ENCODE measurements at places on chromosomes 5 and 9.

DNA sequence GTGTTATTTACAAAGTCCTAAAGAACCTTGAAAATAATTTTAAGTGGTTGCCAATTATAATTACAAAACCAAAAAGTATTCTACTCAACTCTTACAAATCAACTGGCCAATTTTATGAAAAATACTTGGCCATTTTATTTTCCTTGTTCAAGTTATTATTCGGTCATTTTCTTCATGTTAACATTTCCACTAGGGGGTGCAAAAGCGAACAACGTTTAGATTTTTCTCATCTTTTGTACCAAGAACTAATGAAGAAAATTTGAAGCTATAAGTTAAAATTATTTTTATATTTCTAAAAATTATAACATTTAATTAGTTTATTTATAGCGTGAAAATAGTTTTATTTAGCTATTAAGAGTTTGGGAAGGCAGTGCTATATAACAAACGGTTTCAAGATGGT is 1453.3 kb downstream of the MAT2B start:
- no peak for DNase-seq

GRCh38 chr9:116391306-116391900 is 237.8 kb downstream of the PAPPA start:
- no peak for DNase-seq

DNA sequence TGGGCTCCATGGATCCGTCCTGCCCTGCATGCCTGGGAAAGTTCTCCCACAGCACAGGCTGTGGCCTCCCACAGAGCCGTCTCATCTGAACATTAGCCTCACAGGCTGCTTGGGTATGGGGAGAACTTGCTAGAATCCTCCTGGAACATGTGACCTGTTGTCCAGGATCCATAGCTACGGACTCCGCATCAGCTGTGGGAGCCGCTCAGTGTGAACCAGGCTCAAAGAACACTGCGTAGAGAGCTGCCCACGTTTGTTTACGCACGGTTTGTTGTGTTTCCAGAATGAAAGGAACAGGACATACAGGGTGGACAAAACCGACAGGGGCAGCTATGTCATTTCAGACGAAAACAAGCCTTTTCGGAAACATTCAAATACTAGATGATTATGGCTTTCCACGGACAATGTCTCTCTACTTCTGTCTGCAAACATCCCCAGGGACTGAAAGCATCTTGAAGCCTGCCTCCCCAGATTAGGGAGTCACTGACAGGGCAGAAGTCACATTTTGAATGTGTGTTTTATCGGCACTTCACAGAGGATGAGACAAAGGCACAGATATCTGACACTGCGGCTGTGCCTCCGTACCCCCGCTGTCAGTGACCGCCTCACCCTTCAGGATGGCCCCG is 390.3 kb downstream of the GADD45G start:
- no peak for DNase-seq

DNA sequence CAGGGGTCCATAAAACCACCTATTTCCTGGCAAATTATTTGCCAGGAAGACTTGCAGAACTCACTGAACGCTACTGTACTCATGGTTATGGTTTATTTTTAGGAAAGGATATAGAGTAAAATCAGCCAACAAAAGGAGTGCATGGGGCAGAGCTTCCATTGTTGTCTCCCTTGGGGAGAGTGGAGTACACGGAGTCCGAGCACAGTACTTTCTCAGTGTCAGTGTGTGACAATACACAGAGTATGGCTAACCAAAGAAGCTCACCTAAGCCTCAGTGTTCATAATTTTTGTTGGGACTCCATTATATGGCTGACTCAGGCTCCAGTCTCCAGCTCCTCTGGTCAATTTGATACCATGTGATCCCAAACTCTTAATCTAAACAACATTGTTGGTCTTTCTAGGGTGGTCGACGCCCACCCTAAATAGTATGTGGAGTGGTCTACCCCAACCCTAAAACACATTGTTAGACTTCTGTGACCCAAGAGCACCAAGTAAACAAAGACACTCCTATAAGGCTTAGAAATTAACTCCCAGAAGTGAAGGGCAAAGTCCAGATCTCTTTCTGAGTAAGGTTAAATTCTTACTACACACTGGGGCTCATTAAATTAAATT is 74.9 kb downstream of the SLC44A1 start:
- DNase-seq = no peak

GRCh38 chr9:91917436-91917835 is 32.6 kb downstream of the ROR2 start:
- no peak for DNase-seq

GRCh38 chr9:116102596-116102995 is 51.0 kb upstream of the PAPPA start:
- DNase-seq = no peak

GRCh38 chr5:121251954-121252353 is 599.7 kb upstream of the FTMT start:
- DNase-seq = no peak

GRCh38 chr5:29143266-29143665 is 2050.2 kb upstream of the CDH6 start:
- no peak for DNase-seq

DNA sequence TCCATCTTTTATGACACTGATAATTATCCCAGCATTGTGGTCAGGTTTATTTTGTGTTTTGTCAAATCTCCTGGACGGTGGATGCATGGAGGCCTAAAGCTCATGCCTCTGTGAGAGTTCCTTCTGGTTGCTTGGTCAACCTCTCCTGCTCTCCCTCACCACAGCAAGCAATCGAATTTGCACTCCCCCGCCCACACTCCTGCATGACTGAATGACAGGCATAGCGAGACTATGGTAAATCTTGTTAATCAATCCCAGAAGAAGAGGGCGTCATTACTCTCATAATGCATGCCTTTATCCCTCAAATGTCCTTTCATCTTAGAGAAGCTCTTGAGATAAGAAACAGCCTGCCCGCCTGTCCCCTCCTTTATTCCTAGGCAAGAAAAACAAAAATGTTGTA is 1215.0 kb upstream of the CDH9 start:
- no peak for DNase-seq

DNA sequence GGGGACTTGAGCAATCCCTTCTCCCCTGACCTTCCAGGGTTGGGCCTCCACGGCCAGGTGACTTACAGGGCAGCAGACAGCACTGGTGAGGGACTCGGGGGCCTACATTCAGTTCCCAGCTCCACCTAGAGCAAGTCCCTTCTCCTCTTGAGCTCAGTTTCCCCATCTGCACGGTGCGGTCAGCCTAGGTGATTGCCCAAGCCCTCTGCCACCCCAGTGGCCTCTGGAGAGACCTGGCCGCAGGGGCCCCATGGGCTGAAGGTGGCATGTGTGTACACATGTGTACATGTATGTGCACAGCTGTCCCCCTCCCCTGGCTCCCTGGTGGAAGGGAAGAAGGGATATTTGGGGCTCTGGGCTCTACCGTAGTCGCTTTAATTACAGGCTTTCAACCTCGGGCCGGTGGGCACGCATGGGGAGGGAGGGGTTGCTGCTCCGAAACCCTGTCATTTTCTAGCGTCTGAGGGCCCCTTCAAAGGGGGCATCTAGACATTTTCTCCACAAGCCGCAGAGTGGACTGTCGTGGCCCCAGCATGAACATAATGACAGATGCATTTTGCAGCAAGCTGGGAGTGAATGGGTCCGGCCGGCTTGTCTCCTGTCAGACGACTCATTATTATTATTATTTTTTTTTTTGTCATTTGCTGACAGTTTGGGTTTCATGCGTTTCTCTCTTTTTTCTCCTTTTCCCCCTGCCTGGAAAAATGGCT is 44.0 kb downstream of the ASS1 start:
- DNase-seq = no peak

DNA sequence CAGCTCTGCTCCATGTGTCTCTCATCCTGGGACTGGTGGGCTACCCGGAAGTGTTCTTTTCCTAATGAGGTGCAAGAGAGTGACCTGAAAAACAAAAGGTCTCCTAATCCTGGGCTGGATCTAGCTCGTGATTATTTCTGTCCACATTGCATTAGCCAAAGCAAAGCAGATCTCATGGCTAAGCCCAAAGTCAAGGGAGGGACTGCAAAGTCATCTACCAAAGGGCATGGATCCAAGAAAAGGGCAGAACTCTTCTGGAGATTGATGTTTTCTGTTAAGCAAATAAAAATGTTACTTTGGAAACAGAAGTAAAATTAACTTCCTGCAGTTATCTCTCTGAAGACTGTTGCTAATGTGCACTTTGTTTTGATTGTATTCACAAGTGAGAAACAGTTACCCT is 225.2 kb downstream of the CFAP90 start:
- no peak for DNase-seq

DNA sequence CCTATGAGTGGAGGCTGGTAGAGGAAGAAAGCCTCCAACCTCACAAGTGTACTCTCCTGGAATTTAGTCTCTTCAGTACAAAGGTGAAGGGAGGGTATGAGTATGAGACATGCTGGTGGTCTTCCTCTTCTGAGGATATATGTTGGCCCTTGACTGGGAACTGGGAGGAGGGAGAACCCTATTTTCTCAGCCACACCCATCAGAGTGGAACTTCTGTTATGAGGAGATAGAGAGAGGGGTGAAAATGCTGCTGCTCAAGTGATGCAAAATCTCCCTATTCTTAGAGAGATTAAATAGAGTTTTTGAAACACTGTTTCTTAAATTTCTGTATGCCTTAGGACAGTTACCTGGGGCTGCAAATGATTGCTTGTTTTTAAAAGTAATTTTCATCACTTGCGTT is 203.4 kb upstream of the PRR16 start:
- DNase-seq = no peak

GRCh38 chr9:86645303-86645702 is 291.1 kb upstream of the TUT7 start:
- DNase-seq = no peak

- no peak for DNase-seq
Measured at GRCh38 chr5:143564417-143564816, 160.9 kb upstream of the NR3C1 start.

GRCh38 chr9:6471231-6471850 is 58.3 kb downstream of the UHRF2 start:
- DNase-seq = no peak

DNA sequence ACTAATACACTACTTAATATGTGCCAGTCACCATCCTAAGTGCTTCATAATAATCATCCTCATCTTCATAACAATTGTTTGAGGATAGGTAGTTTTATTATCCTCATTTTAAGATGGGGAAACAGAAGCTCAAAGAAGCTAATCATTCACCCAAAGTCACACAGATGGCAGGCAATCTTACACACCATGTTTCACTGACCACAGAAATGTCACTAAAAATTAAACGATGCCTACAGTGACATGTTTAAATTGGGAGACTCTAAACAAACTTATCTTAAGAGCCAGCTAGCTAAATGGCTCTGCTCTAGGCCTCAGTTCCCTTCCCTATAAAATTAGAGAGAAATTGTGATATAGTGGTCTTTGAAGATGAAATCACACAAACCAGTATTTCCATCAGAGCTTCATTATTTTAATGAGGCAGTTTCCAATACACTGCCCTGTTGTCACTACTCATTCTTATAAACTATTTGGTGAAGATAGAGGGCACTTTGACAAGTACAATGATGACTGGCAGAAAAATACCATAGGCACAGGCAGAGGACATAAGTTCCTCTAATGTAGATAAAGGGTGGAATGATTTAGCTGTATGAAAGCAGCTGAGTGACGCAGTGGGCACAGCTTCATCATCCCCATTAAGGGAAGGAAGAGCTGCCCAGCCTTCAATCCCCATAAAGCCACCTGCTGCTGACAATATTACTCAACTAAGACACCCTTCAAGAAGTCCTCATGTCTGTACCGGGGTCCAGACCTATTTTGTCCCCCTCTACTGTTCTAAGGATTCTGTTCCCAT is 224.1 kb downstream of the ACTL7B start:
- DNase-seq = no peak
